ENCODE measurements at places on chromosomes 6 and 20. TPM values are rescaled to one million over a fixed set of nuclear protein-coding genes. Genes with fewer than 3 reads are reported as not detected.

Gene WFDC9
- total RNA-seq, result not detected

Gene LTA
- 0.65 TPM for total RNA-seq

Gene KHDC1L
- not detected for total RNA-seq

Gene HSPA12B
- total RNA-seq, result 14.6 TPM

Gene PTCRA
- total RNA-seq, result 2.0 TPM

Gene GHRH
- not detected for total RNA-seq

DNA sequence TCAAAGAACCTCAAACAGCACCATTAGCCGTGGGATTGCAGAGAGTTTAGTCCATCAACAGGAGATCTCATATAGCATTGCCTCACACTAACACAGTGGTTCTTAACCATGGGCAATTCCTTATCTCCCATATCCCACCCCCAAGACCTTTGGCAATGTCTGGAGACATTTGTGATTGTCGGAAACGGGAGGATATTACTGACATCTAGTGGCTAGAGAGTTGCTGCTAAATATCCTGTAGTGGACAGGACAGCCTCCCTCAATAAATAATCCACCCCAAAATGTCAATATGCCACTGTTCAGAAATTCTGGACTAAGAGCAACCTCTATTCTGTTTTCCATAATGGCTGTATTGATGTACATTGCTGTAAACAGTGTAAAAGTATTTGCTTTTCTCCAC lies 210.1 kb upstream of the CCN2 start:
- no peak for DNase-seq

GRCh38 chr6:42271834-42272805 lies 54.5 kb upstream of the MRPS10 start:
- no peak for DNase-seq

DNA sequence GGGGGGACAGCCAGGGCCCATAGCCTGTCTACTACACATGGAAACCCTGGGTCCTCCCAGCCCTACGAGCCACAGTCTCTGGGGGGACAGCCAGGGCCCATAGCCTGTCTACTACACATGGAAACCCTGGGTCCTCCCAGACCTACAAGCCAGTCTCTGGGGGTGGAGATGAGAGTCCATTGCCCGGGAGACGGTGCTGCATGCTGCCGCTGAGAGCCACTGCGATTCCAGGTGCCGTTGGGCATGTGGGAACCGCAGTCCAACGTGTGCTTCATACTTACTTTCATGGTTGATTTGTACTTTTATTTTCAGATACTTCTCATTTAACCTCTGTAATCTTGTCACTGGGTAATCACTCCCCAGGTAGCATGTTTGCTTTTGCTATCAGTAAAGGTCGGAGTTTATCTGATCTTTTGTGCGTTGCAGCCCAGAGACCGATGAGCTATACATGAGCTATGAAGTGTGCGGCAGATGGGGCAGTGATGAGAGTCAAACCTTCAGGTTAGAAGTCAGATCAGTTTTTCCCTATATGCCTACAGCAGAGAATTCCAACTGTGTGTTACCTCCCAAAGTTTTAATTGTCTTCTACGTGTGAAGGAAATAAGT lies 58.2 kb downstream of the SMOC2 start:
- DNase-seq, result no peak

DNA sequence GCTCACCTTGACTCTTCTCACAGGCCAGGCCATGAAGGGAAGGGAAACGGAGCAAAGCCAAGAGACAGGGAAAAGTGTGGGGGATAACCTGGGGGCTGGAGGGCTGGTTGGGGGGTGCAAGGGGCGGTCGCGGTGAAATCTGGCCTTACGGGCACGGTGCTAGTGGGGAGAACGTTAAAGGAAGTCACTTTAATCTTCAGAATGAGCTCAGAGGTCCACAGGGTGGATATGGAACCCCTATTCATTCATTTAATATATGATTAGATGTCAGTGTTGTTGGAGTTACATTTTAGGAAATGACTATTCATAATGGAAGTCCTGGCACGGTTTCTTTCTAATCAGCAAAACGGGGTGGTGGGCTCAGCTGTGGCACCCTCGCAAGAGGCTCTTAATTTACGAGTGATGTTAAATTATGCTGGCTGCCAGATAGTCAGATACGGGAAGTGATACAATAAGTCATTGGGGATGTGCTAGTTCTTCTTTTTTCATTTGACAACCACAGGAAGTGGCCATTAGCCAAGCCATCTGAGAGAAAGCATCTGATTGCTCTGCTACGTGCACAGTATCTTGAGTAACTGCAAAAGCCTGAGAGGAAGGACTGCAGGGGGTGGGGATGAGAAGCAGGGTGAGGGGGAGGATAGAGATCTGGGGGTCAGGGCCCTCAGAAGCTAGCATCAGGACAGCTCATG lies 253.0 kb downstream of the QKI start:
- DNase-seq, result peak; percentile 51

DNA sequence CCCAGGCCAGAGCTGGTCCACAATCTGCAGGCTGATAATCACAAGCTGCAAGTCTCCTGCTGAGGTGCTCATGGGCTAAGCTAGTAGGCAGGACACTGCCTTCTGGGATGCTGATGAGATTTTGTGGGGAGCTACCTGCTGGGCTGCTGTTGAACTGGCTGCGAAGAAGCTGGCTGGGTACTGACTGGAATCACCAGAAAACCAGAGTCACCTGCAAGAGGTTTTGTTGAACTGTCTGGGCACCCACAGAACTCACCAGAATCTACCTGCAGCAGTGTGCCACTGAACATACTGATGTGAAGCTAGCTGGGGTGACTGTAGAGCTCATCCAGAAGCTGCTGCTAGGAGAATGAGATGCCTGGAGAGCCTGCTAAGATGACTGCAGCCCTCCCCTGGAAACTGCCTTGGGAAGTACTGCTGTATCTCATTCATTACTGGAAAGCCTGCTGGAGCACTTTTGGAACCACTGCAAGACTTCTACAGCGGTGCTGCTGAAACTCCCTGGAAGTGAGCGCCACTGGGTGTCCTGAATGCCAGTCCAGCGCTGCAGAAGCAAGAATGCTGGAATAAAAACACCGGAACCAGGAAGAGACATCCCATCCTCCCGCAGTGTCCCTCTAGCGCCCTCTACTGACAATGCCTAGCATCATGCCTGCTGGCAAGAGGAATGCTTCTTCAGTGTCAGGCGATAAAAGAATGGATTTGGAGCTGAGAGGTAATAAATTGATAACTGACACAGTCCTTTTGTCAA lies 64.9 kb upstream of the ARHGAP18 start:
- DNase-seq, result peak; percentile 25

GRCh38 chr20:52768694-52769093 lies 203.5 kb upstream of the TSHZ2 start:
- no peak for DNase-seq

GRCh38 chr6:39206250-39206721 lies 23.0 kb downstream of the KCNK5 start:
- no peak for DNase-seq

GRCh38 chr6:169188475-169188874 lies 65.2 kb downstream of the THBS2 start:
- no peak for DNase-seq

DNA sequence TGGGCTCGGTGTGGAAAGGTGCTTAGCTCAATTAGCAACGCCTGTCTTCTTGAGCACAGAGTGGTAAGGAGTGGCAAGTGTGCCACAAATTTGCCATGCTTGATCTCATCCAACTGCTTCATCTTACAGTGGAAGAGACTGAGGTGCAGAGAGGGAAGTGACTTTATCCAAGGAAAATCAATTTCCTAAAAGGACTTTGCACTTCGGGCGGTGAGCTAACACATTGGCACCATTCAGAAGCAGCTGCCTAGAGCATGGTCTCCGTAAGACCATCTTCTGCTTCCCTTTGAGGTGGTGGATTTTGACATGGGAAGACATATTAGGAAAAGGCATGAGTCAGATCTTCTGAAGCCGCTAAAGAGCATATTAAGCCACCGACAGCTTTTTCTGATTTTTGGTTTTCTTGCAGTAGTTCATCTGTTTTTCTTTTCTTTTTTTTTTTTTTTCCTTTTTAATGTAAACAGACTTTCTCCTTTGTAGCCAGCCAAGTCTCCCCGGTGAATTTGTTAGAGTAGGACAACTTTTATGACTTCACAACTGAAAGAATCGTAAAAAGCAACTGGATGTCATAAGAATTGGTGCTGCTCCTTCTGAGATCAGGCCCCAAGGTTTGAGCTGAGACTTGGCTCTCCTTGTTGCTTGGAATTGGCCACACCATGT lies 273.2 kb downstream of the CDC5L start:
- no peak for DNase-seq

- no peak for DNase-seq
Observed at GRCh38 chr6:147180926-147181325, 23.3 kb upstream of the STXBP5 start.

DNA sequence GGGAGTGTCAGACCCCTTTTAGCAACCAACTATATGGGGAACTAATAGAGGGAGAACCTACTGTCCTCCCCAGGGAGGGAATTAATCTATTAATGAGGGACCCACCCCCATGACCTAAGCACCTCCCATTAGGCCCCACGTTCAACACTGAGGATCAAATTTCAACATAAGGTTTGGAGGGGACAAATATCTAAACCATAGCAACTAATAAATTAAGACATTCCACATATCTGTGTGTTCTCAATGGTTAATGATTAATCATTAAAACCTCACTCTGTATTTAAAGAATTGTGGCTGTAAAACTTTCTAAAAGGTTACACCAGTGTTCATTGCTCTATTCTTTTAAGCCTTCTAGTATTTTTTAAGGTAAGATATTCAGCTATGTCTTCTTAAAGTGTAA lies 500.4 kb upstream of the SULF2 start:
- DNase-seq, result no peak

DNA sequence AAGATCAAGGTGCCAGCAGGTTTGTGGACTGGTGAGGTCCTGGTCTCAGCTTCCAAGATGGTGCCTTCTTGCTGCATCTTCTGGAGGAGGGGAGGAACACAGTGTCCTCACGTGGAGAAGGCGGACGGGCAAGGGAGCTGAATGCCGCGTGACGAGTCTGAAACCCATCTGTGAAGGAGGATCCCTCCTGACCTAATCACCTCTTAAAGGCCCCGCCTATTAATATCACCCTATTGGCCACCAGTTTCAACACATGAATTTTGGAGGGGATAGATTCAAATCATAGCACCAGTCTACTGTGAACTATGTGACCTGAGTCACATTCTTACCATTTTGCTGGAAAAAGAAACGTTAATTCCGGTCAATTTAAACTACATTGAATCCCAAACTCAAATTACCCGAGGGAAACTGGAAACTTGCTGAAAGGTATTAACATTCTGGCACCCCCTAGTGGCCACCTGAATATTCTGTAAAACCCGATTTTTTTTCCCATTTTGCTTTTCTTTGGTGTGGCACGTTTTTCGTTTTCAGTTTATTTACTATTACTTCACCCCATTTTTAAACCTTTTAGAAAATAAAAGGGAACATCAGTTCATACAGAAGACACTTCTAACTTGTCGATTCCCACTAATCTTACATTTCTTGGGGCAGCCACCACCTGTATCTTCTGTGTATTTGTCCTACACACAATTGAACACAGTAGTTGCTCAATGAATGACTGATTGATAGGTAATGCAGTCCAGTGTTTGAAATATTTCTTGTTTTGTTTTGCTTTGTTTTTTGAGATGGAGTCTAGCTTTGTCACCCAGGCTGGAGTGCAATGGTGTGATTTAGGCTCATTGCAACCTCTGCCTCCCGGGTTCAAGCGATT lies 17.9 kb upstream of the CCDC170 start:
- DNase-seq, result no peak

DNA sequence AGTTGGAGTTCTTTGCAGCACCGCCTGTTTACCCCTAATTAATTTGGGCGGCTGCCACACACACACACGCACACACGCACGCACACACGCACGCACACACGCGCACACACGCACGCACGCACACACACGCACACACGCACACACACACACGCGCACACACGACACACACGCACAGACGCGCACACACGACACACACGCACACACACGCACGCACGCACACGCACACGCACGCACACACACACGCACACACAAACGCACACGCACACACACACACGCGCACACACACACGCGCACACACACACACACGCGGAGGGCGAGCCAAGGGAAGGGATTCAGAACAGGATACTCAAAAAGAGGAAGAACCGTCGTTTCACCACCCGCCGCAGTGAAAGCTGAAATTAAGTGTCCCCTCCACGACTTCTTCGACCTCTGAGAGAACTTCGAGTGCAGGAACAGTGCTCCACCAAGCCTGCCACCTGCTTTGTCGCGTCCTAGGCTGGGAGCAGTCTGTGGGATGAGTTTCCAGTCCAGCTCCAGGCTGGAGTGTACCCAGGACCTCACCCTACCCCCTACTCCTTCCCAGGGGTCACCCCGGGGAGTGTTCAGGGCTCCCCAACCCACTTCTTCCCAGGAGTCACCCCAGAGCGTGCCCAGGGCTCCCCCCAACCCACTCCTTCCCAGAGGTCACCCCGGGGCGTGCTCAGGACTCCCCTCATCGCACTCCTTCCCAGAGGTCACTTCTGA lies 1.1 kb downstream of the RNASET2 start:
- DNase-seq, result no peak

DNA sequence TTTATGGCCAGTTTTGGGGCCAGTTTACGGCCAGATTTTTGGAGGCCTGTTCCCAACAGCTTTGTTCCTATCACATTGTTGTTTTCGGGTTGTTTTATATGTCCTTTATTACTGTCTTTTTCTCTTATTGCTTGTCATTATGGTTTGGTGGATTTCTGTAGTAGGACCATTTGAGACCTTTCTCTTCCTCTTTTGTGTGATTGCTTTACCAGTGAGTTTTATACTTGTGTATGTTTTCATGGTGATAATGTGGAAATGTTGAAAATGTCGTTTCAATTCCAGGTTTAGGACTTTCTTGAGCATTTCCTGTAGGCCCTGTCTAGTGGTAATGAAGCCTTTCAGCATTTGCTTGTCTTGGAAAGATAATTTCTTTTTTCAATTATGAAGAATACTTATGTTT lies 17.8 kb downstream of the HLA-B start:
- no peak for DNase-seq

- no peak for DNase-seq
Observed at GRCh38 chr6:130908188-130908587, 81.0 kb downstream of the SMLR1 start.

DNA sequence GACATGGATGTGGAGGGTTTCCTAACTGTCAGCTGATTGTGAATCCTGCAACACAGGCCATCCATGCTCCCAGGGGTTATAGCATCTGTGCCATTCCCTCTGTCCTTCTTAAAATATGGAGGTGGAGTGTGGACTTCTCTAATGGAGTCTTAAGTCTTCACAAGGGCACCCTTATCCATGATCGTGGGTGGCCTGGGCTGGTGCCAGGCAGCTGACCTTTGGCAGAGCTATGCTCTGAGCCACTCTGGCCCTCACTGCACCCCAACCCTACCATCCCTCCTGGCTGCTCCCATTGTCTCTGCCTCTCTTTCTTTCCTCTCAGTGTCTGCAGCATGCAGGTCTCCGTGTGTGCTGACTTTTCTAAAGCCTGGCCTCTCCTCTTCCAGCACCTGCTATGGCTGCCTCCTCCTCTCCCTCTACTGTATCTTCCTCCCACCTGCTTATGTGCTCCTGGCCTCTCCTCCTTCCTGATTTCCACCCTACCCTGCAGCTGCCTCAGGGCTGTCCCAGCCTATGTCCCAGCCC lies 11.2 kb upstream of the PCMTD2 start:
- DNase-seq, result no peak

DNA sequence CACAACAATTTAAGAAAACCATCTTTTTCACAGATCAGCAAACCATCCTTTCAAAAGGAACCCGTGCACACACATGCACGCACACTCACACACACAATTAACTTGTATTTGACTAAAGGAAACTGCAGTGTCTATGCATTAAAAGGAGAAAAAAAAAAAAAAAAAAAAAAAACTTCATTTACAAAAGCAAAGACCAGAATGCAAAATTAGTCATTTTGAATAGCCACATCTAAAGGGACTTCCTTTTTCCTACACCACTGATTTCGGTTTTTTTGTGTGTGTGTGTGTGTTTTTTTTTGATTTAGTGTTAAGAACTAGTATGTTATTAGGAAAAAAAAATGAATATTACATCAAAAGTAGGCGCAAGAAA lies 6.3 kb downstream of the ZMYND8 start:
- no peak for DNase-seq
